ENCODE measurements at places on chromosomes 4 and X.

- DNase-seq: no peak
Measured at GRCh38 chr4:1644891-1645657, 39.0 kb downstream of the FAM53A start.

DNA sequence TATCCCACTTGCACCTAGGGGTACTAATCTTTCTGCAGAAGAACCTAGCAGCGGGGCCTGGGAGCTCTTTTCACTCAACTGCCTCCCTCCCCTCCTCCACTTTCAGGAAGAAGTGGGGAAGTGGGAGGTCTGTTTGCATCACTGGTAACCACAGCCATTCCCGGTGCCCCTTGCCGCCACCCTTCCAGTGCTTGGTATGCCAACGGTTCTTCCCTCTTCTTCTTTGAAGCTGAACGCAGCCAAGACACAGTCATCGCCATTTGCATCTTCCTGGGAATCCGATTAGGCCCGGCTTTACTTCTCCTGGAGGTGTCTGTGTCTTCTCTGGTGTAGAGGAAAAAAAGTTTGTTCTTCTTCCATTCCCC is 47.2 kb upstream of the RBPJ start:
- DNase-seq: no peak

GRCh38 chr4:127196655-127197352 is 436.0 kb upstream of the INTU start:
- DNase-seq: no peak

DNA sequence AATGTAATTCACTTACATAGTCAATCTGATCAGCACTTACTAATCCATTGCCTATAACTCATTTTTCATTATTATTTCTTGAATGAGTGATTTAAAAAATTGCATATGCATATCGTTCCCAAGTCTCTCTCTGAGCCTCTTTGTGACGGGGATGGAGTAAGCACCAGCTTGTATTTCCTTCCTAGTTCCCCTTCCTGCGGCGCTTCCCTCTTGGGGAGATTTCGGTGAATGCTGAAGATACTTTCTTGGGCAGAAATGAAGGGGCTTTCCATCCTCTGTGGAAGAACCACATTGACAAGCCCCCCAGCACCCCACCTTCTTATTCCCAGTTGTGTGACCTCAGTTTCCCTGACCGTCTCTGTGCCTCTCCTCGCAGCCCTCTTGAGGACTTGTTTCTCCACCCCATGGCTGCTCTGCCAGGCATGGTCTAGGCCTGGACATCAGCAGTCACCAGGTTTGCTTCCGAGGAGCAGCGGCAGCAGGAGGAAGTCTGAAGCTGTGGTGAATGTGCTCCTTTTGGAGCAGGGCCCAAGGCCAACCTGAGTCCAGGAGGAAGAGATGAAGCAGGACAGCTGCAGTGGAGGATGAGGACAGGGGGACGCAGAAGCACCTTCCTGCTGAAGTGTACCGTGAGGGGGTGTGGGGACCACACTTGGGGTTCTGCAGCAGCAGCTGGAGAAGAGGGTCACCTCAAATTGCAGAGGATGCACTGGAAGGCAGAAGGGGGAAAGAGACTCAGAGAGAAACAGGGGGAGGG is 124.9 kb downstream of the IRF2 start:
- no peak for DNase-seq

- no peak for DNase-seq
Measured at GRCh38 chr4:7902101-7902553, 37.5 kb downstream of the AFAP1 start.

- DNase-seq: no peak
Measured at GRCh38 chr4:56048383-56048701, 99.6 kb downstream of the CEP135 start.

DNA sequence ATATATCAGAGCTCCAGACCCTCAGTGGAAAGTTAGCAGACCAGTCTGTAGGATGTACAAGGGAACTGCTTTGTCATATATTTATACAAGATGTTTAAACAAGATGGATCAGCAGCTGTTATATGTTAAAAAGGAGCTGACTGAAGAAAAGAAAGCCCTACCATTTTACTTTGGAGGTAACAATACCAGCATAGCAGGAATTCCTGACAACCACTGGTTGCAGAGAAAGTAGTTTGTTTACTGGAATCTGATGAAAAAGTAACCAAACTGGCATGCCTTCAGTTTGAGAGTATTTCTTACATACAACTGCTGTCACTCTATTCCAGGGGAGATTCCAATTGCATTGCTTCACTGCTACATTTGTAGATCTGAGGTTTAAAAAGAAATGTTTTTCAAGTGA is 49.5 kb upstream of the GABRQ start:
- no peak for DNase-seq

GRCh38 chr4:79235095-79235494 is 90.8 kb downstream of the NAA11 start:
- DNase-seq: no peak

DNA sequence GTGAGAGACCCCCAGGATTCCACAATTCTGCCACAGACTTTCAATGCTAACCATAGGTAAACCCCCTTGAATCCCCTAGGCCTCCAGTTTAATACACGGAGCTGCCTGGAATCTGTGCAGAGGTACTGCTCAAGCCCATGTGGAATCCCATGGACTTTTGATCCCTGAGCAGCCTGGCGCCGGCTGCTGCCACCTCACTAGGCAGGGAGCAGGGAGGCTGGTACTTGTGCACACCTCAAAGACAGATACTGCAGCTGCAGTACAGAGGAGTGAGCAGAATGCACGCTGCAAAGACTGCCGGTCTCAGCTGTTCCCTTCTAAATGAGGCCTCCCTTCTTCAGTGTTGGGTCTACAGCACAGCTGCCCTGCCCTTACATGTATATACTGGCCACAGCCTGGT is 79.4 kb downstream of the RPS6KA6 start:
- DNase-seq: no peak

DNA sequence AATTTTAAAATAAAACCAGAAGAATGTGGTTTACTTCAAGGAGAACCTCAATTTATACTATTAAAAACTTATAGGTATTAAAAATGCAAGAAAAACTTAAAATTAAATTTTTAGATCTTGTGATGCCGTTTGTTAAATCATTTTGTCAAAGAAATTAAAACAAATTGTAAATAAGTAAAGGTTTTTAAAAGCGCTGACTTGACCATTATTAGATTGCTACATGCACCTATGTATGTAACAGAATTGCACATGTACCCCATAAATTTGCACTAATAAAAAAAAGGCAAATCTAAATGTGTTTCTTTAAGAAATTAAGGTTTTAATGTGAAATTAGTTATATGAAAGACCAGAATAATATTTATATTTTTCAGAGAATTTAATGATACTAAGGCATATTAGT is 156.1 kb downstream of the LARP7 start:
- DNase-seq: no peak

DNA sequence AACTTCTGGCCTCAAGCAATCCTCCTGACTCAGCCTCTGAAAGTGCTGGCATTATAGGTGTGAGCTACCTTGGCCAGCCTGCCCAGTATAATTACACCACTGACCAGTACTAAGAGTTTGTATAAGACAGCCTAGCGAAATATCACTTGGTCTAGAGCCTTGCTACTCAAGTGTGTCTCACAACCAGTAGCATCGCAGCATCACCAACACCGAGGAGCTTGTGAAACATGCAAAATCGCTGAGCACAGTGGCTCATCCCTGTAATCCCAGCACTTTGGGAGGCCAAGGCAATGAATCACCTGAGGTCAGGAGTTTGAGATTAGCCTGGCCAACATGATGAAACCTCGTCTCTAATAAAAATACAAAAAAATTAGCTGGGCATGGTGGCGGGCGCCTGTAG is 102.0 kb upstream of the GATB start:
- DNase-seq: no peak

- no peak for DNase-seq
Measured at GRCh38 chr4:67910585-67910905, 26.7 kb upstream of the TMPRSS11D start.

- DNase-seq: no peak
Measured at GRCh38 chr4:69830560-69831269, 29.2 kb downstream of the SULT1E1 start.
